ENCODE measurements at places on chromosomes 2 and 18.

GRCh38 chr18:50871846-50872245 lies 7.1 kb upstream of the ME2 start:
- DNase-seq, result no peak

GRCh38 chr2:32372519-32373182 lies 15.8 kb downstream of the BIRC6 start:
- DNase-seq, result no peak

GRCh38 chr18:41150316-41150715 lies 804.7 kb upstream of the PIK3C3 start:
- DNase-seq, result no peak

GRCh38 chr18:2310886-2311285 lies 260.4 kb downstream of the METTL4 start:
- DNase-seq, result no peak

DNA sequence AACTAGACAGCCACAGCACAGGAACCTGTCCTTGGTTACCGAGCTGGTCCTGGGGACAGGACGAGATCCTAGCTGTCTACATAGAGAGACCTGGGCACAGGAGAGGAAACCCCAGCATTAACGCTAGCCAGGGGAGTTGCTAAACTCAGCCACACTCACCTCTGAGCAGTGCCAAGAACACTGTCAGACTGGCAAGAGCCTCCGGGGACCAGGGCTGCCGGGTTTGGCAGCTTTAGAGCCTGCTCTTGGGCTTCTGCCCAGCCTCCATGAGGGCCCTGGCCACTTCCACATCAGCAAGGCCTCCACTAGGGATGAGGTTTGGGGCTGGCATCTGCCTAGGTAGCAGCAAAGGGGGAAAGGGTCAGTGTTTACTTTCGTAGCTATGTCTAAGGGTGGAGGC lies 6.7 kb downstream of the TMBIM1 start:
- no peak for DNase-seq

- no peak for DNase-seq
These were observed 524.8 kb upstream of the DSEL start for GRCh38 chr18:68041327-68041726.

DNA sequence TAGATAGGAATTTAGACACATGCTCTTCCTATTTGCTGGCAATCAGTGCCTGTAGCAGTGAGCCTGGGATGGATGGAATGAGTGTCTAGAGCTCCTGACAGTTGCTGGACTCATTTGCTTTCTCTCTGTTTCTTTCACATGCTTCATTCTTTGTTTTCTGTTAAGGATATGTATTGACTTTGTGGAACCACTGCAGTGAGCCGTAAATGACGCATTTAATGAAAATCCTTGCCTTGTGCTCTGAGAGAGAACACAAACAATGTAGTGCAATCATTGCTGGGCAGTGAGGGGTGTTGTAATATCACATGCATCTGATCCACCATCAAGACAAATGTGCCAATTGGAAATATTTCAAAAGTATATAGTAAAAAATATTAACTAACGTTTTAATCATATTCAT lies 25.2 kb upstream of the CDH20 start:
- DNase-seq, result no peak

Measured in stimulated activated CD8-positive, alpha-beta memory T cell treated with anti-CD3 and anti-CD28 coated beads, Interleukin-4, amount 100 ng/mL, for 4 hours (primary cell).